ENCODE measurements at places on chromosomes 13 and 19. TPM values are rescaled to one million over a fixed set of nuclear protein-coding genes. Genes with fewer than 3 reads are reported as not detected.

GRCh38 chr19:35268536-35269437 lies at the start of gene USF2:
Gene USF2 (plus strand): TSS chr19:35268962. CDS start chr19:35269102, 140 bp downstream.
- peak; percentile 81 for DNase-seq

- DNase-seq: no peak
Observed at GRCh38 chr13:68173111-68173510, 943.0 kb upstream of the PCDH9 start.

DNA sequence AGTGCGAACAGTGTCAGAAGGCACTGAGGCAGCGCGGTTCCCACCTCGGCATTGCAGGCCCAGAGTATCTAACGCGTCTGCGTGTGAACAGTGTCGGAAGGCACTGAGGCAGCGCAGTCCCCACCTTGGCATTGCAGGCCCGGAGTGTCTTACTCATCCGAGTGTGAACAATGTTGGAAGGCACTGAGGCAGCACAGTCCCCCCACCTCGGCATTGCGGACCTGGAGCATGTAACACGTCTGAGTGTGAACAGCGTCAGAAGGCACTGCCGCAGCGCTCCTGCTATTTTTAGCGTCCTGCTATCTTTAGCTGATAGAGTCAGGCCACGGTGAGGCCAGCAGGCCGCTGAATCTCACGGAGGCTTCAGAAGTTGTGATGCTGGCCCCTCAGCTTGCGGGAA lies 39.6 kb downstream of the ATP11A start:
- peak; percentile 74 for DNase-seq

GRCh38 chr19:50658441-50659317 lies 9.4 kb downstream of the C19orf81 start:
- DNase-seq: peak; percentile 53

GRCh38 chr13:113192279-113192678 lies 16.2 kb downstream of the PCID2 start:
- no peak for DNase-seq

- no peak for DNase-seq
Observed at GRCh38 chr13:59392328-59392727, 771.4 kb downstream of the DIAPH3 start.

GRCh38 chr13:70814684-70815083 lies 706.4 kb upstream of the KLHL1 start:
- no peak for DNase-seq

- no peak for DNase-seq
Observed at GRCh38 chr13:33800646-33801186, 17.2 kb upstream of the RFC3 start.

- DNase-seq: no peak
Observed at GRCh38 chr19:39701291-39701690, 3.0 kb upstream of the LGALS14 start.

GRCh38 chr13:101941095-101941783 lies 460.6 kb downstream of the FGF14 start:
- DNase-seq: no peak

DNA sequence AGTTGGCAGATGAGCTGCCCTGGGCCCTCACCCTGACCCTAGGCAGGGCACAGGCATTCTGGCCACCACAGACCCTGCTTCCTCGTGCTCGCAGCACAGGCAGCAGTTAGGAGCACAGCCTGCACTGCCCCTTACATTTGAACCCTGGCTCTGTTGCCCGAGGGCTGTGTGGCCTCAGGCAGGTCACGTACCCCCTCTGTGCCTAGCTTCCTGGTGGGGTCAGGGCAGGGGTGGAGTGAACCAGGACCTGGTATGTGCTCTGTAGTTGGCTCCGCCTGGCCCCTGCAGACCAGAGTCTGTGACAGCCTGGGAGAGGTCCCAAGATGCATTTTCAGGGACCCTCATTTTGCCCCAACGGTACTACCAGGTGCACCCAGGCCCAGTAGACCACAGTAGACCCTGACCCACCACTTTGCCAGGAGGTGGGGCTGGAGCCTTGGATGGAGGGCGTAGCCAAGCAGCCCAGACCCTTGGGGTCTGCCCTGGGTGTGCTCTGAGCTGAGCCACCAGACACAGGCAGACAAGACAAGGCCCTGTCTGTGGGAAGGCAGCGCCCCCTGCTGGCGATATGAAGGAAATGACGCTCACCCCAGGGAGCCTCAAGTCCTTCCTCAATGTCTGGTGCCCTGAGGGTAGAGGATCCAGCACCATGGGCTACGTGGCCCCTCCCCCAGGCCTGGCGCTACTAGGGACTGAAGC lies 9.1 kb downstream of the LYL1 start:
- DNase-seq: peak; percentile 83

DNA sequence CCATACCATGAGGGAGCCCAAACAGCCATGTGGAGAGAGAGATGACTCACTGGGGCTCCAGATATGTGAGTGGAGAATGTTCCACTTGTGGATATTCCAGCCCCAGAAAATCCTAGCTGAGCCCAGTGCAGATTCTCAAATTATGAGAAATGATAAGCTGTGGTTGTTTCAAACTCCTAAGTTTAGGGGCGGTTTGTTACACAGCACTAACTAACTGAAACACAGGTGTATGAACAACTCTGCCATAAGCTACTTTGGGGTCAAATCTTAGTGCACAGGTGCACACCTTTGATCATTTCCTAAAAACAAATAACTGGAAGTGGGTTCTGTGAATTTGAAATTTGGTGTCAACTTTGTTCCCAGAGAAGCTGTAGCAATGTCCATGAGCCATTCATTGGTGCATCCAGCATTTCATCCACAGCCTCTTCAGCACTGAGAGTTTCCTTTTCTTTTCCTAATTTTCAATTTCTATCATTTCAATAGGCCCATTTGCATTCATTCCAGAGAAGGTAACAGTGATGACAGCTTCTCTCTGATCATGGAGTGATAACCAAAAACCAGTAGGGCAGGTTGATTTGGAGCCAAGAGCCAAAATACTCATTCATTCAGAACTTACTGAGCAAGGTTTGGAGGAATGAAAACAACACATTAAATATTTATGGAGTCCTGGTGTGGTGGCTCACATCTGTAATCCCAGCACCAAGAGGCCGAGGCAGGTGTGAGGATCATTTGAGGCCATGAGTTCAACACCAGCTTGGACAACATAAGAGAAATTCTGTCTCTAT lies 8.8 kb upstream of the CLPP start:
- DNase-seq: no peak

DNA sequence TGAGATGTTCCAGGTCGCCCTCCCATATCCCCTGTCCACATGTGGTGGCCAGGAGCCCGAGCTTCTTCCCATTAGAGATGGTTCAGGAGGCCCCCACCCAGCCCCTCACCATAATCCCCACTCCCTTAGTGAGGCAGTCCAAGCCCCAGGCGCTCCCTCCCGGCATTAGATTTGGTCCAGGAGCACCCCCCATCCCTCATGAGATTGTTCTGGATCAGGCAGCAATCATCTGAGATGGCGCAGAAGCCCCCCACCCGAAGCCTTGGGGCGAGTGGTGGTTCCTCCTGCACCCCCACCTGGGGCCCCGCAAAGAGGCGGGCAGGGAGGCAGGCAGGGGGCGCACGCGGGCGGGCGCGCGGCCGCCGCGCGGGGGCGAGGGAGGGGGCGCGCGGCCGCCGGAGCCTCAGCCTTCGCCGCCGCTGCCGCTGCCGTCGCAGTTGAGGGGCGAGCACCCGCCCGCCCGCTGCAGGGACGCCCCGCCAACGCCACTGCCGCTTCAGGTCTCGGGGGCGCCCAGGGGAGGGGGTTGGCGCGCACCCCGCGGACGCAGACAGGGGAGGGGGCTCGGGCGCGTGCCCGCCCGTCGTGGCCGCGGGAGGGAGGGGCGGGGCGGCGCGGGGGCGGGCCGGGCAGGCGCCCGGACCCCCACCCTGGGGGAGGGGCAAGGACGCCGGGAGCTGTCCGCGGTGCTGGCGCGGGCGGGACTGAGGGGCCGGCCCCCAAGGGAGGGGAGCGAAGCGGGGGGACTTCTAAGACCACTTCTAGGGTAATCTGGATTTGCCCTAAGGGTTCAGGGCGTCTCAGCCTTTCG lies 46.4 kb upstream of the SHKBP1 start:
- no peak for DNase-seq

DNA sequence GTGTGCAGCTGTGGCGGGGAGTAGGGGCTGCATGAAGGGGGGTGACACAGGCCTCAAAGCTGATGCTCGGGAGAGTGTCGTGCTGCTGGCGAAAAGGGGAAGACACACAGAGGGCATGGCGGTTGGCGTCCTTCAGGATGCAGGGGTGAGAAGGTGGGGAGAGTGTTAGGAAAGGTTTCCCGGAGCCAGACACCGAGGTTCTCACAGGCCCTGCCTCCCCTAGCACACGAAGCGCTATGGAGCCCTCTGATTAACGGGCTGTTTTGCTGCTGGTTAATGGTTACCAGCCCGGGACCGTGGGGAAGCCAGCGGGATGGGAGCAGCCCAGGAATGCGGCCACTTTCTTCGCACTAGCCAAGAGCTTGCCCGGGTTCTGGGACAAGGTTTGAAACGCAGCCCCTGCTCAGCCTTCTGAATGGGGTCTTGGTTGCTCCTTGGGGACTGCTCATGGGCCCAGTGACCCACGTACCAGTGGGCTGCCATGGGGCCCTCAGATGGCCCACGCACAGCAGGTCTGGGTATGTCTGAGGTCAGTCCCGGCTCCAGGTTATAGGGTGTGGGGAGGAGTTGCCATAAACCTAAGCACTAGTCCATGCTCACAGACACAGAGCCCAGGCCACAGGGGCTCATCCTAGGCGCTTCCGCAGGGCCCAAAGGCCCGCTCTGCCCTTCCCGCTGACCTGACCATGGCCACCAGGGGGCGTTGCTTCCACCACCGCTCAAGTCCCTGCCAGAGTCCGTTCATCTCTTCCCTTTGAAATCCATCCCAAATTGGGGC lies 31.3 kb upstream of the ISYNA1 start:
- peak; percentile 76 for DNase-seq

DNA sequence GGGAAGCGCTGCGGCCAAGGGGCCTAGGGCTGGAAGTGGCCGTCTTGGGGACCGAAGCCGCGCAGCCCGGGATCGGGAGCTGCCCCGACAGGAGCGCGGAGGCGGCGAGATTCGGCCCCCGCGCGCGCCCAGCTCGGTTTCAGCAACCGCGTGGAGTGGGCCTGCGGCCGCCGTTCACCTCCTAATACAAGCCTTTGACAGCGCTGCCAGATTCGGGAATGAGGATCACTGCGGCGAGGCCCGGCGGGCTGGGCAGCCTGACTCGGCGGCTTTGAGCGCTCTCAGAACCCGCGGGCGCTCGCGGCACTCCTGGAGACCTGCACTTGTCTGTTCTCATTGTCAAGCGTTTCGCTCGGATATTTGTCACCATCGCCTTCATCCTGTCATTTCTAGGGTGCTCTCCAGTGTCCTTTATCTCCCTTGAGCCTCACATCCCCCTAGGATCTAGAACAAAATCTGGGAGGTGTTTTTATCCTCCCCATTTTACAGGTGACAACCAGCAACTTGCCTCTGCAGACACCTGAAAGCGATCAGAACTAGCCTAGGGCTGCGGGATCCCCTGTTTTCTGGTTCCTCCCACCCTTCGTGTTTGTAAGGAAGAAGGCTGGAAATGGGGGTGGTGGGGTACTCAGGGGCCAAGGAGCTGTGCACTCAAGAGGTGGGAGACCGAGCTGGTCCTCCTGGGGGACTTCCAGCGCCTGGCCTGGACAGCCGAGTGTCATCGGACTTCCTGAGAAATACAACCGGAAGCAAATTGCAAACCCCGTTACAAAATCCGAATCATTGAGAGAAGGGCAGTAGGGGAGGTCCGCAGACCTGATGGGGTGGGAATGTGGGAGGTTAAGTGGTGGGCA lies 1.5 kb upstream of the CDX2 start:
- no peak for DNase-seq

DNA sequence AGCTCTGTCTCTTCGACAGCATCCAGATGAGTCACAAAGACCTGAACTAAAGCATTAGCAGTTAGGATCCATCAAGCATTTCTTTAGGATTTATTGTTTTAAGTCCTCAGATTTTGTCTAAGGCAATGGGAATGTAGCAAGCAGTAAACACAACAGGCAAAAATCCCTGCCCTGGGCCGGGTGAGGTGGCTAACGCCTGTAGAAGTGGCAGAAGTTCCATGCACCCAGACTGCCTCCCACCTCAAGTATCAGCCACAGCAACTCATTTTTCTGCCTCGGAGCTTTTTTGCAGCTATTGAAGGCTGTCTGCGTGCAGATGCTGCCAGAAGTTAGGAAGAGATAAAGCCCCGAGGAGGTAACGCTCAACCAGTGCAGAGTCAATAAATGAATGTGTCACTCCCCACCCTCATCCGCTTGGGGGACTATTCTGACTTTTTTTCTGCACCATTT lies 47.1 kb upstream of the MRI1 start:
- DNase-seq: no peak

Gene DENND1C
- 0.61 TPM for total RNA-seq

Gene KLK5
- total RNA-seq: not detected

Gene CEACAM6
- total RNA-seq: not detected

Gene LGALS14
- not detected for total RNA-seq

Gene TICAM1
- total RNA-seq: 5.0 TPM

Gene TRAPPC2B
- 14.4 TPM for total RNA-seq

Gene MTRF1
- total RNA-seq: 10.6 TPM

Gene CGB7
- not detected for total RNA-seq

Gene ZNF549
- total RNA-seq: 3.2 TPM

Gene CEACAM8
- total RNA-seq: not detected
